ENCODE measurements at places on chromosomes 7 and 10. TPM values are rescaled to one million over a fixed set of nuclear protein-coding genes. Genes with fewer than 3 reads are reported as not detected.

DNA sequence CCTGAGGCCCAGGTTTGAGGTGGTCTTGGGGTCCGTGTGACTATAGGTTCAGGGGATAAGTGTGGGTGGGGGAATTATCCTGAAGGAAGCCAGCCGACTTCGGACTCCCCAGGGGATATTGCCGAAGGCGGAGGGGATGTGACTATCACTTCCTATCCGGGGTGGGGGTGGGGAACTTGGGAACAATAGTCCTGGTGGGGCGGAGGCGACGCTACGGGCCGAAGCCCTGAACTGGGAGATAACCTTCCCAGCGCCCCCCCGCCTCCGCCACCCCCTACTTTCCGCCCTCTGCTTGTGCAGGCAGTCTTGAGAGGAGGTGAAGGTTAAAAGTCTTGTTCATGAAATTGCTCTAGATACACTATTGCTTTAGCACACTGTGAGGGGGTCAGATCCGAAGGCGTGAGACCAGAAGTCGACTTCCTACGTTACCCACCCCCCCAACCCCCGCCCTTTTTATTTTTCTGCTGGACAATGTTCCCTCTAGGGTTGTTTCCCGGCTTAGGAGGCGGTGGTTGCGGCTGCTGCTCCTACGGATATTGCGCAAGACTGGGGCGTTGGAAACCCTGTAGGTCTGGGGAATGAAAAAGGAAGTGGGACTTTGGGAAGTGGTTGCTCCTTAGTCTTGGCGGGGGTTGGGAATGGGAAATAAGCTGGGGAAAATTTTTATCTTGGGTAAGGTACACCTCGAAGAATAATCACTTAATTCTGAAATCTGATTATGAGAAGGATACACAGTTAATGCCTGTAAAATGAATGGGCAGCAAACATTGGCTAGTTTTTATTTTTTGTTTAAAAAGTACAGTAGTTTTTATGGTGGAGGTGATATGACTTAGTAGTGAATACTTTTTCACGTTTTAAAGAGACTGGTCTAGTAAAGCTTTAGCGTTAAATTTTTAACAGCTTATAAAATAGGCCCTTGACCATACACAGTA is 1.5 kb downstream of the PTPN12 start:
- peaks cover 41% of the 10 kb centered on the region for H3K4me1 ChIP-seq
- no peaks in the 10 kb centered on the region for H3K36me3 ChIP-seq
- peak overlapping the region; percentile 92 for H3K4me3 ChIP-seq
- H3K27me3 ChIP-seq, result no peaks in the 10 kb centered on the region
- H3K27ac ChIP-seq, result peak overlapping the region; percentile 89

- no peaks in the 10 kb centered on the region for H3K4me1 ChIP-seq
- H3K4me3 ChIP-seq, result no peak overlapping the region
- H3K36me3 ChIP-seq, result no peaks in the 10 kb centered on the region
- no peak overlapping the region for H3K27ac ChIP-seq
- DNase-seq, result peak; percentile 22
Measured at GRCh38 chr10:103053659-103054581, 135.8 kb downstream of the CNNM2 start.

- no peak for DNase-seq
- no peak overlapping the region for H3K4me3 ChIP-seq
- no peaks in the 10 kb centered on the region for H3K4me1 ChIP-seq
- no peaks in the 10 kb centered on the region for H3K36me3 ChIP-seq
- H3K27ac ChIP-seq, result no peak overlapping the region
Measured at GRCh38 chr7:68718097-68718551, 880.2 kb upstream of the AUTS2 start.

DNA sequence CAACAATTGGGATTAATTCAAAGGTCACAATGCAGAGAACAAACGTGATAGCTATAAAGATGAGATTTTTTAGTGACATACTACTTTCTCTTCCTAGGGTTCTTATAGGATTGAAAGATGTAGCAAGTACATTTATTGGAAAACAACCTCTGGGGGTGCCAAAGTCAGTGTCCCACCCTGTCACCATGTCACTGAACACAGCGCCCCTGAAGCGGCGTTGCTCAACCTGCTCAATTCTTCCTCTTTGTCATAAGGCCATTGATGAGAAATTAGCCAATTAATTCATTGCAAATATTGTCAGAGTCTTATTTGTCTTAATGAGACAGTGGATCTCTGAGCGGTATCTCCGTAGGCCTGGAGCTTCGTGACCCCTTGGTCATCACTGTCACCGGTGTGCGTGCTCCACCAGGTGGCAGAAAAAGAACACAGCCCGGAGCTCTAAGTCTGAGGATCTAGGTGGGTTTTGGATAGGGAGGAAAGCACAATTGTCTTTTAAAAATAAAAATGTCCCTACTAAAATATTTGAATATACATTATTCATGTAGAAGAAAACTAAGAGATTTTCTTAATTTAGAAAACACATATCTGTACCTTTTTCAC is 362.6 kb downstream of the PAXIP1 start:
- H3K27ac ChIP-seq, result no peak overlapping the region
- no peak for DNase-seq
- H3K4me1 ChIP-seq, result no peaks in the 10 kb centered on the region

PKD1L1 gene
- 0.05 TPM for polyA plus RNA-seq

ARHGEF35 gene
- 5.8 TPM for polyA plus RNA-seq

PARP12 gene
- 4.9 TPM for polyA plus RNA-seq

SLC13A1 gene
- polyA plus RNA-seq, result not detected

Measured in GM23248 (cell line).